Activated T-helper 1 cell treated with anti-CD3 and anti-CD28 coated beads, Interleukin-2, amount 50 U/mL, for 16 hours (primary cell): ENCODE measurements at places on chromosomes 3 and 15.

- no peak for DNase-seq
Measured at GRCh38 chr3:113794526-113794925, 44.1 kb upstream of the GRAMD1C start.

GRCh38 chr15:85766001-85766831, 28.5 kb downstream of the KLHL25 start:
- no peak for DNase-seq

GRCh38 chr3:159266779-159267178, 464.9 kb downstream of the MFSD1 start:
- DNase-seq = no peak

GRCh38 chr15:70099967-70100473, 2.3 kb upstream of the TLE3 start:
- DNase-seq = no peak

- DNase-seq = no peak
Measured at GRCh38 chr15:45112143-45112590, 1.8 kb downstream of the DUOX2 start.

- DNase-seq = no peak
Measured at GRCh38 chr3:40265181-40265580, 44.3 kb upstream of the EIF1B start.
